Bronchial epithelial cell (primary cell): ENCODE measurements at places on chromosomes 4 and X. TPM values are rescaled to one million over a fixed set of nuclear protein-coding genes. Genes with fewer than 3 reads are reported as not detected.

- DNase-seq, result peak; percentile 95
Measured at GRCh38 chr4:40992472-40993295, 221.7 kb downstream of the APBB2 start.

- no peak for DNase-seq
Measured at GRCh38 chr4:1370321-1371124, 23.5 kb downstream of the UVSSA start.

Gene PPEF2
- under 0.01 TPM in 1 of 2 replicates, not detected in the other for total RNA-seq

DNA sequence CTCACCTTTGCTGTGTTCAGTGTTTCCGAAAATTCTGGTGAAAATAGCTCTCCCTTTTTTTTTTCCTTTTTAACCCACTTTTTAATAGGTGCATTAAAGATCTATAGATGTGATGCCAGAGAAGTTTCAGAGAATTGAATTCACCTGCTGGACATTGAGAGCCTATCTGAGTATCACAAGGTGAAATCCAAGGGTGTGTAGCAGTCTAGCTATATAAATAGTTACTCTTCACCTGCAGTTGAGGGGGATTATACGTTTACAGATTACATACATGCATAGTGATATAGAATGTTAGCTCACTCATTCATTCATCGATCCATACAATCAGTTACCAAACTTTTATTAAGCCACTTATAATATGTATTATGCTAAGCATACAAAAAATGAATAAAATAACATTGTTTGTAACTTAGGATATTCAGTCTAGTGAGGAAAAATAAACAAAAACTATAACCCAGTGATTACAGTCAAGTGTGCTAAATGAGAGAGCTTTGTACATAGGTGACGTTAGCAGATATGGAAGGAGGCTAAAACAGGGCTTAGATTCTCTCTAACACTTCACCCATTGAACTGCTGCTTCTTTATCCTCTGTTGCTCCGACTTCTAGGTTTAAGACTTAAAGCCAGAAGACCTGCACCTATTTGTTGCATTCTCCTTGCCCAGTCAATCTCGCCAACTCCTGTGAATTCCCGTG, 769.0 kb downstream of the STIM2 start:
- no peak for DNase-seq

Gene TLL1
- 0.13 and 0.53 TPM in 2 replicates for total RNA-seq

GRCh38 chr4:56817840-56818491, 3.5 kb downstream of the SPINK2 start:
- peak; percentile 13 for DNase-seq

GRCh38 chr4:54707406-54707805, 49.6 kb downstream of the KIT start:
- no peak for DNase-seq

DNA sequence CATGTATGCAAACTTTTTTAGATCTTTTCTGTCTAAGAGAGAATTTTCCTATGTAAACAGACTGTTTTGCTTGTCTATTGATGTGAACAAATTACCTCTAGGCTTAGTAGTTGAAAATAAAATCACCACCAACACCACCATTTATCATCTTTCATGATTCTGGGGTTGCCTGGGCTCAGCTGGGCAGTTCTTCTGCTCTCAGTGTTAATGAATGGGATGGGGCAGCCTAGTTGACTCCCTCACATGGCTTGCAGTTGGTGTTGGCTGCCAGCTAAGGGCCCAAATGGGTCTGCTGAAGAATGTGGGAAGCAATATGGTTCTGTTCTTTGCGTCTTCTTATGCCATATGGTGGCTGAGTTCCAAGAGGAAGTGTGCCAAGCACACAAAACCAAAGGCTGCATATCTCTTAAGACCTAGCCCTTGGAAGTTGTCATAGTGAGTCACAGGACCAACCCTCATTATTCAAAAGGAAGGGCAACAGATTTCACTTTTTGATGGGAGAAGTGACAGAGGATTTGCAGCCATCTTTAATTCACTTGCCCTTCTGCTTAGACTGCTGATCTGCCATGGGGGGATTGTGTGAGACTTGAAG, 17.9 kb downstream of the REELD1 start:
- DNase-seq, result peak; percentile 84

- peak; percentile 12 for DNase-seq
Measured at GRCh38 chr4:161419822-161420221, 744.0 kb downstream of the FSTL5 start.

Gene MOSPD2
- 8.2 and 8.7 TPM in 2 replicates for total RNA-seq

DNA sequence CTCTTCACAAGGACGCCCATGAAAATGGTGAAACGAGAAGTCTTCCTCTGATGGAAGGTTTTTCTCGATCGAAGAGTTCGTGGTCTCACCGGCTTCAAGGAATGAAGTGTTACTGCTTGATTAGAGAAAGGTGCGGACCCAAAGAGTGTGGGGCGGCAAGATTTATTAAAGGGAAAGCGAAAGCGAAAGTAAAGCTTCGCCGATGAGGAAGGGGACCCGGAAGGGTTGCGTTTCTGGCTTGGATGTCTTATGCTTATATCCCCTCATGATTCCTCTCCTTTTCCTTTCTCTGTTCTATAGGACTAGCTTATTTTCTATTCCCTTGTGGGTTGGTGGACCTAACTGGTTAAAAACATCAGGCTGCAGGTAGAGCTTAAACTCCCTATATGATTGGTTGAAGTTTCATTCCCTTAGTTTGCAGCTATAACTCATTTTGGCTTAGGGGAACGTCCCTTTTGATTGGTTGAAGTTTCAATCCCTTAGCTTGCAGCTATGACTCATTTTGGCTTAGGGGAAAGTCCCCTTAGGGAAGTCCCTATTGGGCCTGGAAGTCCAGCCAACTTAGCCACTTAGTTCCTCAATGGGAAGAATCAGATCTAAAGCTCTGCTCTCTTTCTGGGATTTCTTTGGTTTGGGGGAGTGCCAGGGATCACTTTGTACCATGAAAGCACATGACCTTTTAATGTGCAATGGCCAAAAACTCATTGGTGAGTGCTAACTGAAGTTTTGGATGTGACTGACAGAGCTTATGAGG, 1025.0 kb upstream of the PCDH10 start:
- DNase-seq, result peak; percentile 36

- DNase-seq, result no peak
Measured at GRCh38 chrX:72094894-72095293, 36.8 kb downstream of the RTL5 start.

DNA sequence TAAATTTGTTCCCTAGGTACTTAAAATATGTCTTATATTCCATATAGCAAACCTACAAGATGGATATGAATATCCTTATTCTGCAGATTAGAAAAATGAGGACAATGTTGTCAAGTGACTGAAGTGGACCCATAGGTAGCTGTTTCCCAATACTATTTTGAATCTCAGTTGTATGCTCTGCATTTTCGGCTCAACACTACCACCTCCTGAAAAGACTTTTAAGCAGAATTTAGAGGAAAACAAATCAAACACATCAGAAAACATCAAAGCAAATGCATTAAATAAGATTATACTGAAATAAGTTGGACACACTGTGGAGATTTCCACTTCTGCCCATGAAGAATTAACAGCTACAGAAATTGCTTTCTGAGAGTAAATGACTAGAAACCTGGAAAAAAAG, 488.7 kb downstream of the TRIML1 start:
- DNase-seq, result no peak

GRCh38 chrX:70353514-70353913, 63.6 kb downstream of the KIF4A start:
- peak; percentile 10 for DNase-seq

GRCh38 chr4:68773699-68774098, 42.1 kb upstream of the UGT2B10 start:
- no peak for DNase-seq

DNA sequence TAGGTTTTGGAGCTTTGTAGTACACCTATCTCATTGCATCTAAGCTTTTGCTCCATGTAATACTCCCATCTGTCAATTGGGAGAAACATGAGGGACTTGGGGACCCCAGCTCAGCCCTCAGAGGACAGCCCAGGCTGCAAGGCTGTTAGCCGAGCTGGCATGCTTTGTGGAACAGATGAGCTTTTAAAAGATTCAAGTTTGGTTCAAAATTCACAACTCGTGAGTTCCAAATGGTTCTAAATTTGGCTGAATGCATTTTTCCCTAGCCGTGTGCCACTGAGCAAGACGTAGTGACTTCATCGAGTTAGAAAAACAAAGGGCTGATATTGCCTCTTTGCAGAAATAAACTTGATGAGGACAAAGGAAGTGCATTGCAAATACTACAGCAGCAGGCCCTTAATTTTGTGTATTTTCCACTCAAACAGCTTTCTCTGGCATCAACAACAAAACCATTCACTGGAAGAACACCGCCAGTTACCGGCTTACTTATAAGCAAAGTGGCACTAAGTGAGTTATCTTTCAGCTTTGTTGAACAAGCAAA, 165.0 kb upstream of the HS3ST1 start:
- DNase-seq, result no peak

DNA sequence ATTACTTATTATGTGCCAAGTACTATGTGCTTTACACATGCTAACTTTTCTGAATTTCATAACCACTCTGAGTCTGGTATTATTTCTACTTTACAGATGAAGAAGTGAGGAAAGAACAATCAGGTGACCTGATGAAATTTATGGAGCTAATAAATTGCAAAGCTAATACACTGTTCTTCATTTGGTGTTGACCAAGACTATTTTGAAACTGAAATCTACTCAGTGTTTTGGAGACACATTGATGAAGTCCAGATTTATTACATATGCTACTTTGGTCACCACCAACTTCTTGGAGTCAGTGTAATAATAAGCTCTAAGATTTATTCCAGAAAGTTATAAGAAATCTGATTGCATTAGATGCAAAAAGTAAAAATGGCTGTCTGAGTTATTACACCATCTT, 637.9 kb downstream of the FAT4 start:
- no peak for DNase-seq

DNA sequence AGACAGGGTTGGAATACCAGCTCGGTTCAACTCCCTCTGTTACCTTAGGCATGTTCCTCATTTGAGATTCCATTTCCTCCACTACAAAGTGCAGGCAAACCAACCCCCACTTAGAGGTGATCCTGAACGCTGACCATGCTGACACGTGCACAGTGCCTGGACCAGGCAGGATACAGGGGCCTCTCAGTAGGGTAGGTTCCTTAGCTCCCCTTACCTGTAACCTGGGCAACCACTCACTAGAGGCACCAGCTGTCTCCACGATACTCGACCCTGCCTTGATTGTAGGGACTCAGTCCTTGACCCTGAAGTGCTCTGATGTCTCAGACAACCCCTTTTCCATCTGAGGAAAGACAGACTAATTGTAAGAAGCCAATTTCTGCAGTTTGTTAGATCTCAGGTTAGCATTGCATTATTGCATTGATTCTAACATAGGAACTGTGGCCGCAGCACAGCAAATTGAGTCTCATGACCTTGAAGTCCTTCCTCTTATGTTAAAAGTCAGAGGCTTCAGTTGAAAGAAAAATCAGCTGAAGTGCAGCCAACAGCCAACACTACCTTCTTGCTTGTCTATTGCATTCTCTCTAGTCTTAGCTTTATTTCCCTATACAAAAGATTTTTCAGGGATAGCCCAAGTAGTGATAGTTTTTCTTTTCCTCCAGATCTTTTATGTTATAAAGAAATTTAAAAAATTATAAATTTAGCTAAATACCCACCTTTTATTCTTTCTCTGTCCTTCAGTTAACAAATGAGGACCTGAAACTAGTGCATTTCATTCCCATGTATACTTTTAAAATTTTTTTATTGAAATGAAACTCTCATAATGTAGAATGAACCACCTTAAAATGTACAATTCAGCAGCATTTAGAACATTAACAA, 11.2 kb upstream of the C1QTNF7 start:
- no peak for DNase-seq

Gene FABP2
- not detected in 2 replicates for total RNA-seq

Gene REPS2
- total RNA-seq, result 0.38 and 0.79 TPM in 2 replicates
